ENCODE measurements at places on chromosomes 5 and 9.

GRCh38 chr9:133351908-133352634 lies 4.1 kb downstream of the RPL7A start:
- peak; percentile 81 for DNase-seq

GRCh38 chr9:93697352-93698139 lies 121.2 kb downstream of the PHF2 start:
- DNase-seq: no peak

DNA sequence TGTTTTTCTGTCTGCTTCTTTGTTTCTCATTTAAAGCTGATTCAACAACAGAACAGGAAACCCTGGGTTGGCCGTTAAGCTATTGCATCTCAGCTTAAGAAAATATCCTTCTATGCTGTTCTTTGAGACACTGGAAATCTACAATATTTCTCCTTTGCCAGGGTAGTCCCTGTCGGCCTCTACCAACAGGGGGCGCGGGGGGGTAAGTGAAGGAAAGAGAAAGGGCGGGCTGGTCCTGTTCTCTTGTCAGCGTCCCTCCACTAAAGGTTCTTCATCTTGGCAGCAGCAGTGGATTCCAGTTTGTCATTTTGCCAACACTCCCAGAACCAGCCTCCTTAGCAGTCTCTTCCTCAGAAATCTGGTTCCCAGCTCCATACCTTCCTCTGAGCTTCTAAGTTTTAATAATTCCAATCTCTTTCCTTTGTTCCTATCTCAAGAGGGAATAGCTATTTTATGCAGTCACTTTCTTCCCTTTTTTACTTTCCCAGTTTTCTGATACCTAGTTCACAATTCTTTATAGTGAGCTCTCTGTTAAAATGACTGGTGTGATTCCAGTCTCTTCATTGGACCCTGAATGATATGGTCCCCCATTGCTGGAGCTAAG lies 222.3 kb downstream of the GLIS3 start:
- peak; percentile 90 for DNase-seq

DNA sequence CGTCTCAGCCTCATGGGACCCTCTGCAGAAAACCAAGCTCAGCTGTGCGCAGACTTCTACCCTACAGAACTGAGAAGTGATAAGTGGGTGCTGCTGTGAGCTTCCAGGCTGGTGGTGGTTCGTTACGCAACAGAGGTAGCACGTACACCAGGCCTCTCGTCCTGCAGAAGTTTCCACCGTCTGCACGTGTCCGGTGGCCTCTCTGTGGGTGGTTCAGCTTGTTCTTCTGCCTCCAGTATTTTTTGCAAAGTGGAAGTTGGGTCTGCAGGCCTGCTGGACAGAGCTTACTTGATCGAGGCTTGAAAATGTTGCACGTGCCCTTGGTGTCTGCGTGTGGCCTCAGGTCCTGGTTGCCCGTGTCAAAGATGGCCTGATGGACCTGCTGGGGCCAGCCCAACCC lies 27.5 kb downstream of the KCNT1 start:
- no peak for DNase-seq

DNA sequence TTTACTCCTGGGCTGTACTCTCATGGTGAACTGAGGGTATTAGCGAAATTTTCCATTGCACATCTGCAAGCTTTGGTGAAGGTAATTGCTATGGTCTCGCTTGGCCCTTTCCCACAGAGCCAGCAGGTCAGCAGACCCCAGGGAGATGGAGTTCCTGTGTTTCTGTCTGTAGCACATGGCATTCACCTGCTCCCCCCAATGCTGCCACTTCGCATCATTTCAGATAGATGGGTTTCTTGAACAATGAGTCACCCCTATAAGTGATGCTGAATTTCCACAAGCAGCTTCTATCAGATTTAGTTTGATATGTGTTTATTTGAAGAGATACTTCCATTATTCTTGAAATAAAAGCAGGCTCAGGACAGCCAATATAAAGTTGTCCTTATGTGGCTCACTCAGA lies 117.8 kb downstream of the ERCC6L2 start:
- no peak for DNase-seq

GRCh38 chr5:175325681-175326080 lies 118.3 kb downstream of the DRD1 start:
- no peak for DNase-seq

- peak; percentile 69 for DNase-seq
These were observed 3.2 kb downstream of the RAB24 start for GRCh38 chr5:177300236-177300880.

DNA sequence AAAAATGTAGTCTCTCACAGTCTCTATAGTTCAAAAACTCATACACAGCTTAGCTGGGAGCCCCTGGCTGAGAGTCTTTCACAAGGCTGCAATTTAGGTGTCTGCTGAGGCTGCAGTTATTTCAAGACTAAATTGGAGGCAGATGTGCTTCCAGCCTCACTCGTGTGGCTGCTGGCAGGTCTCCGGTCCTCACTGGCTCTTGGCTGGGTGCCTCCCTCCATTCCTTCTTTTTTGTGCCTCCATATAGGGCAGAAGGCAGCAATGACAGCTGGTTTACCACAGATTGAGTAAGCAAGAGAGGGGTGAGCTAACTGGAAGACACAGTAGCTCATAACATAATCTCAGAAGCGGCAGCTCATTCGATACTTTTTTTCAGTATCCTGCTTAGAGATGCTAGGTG lies 2167.7 kb upstream of the WWC1 start:
- no peak for DNase-seq

DNA sequence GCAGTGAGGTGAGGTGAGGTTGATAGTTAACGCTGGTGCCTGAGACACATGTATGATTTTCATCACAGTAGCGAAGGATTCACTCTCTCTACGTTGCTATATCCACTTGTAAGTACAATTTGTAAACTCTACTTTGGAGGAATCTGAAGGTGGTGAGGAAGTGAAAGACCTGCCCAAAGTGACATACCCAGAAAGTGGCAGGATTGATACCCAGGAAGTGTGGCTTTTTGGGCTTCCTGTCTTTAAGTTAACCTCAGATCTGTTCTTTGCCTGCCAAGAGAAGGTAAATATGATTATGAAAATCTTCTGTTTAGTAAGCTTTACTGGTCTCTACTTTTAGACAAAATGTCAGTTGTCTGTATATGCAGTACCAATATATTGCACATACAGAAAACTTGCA lies 143.1 kb downstream of the SH3GL2 start:
- no peak for DNase-seq

GRCh38 chr9:137318602-137319001 lies 16.5 kb upstream of the NRARP start:
- DNase-seq: no peak

GRCh38 chr5:179325296-179326031 lies 19.8 kb downstream of the ADAMTS2 start:
- no peak for DNase-seq

DNA sequence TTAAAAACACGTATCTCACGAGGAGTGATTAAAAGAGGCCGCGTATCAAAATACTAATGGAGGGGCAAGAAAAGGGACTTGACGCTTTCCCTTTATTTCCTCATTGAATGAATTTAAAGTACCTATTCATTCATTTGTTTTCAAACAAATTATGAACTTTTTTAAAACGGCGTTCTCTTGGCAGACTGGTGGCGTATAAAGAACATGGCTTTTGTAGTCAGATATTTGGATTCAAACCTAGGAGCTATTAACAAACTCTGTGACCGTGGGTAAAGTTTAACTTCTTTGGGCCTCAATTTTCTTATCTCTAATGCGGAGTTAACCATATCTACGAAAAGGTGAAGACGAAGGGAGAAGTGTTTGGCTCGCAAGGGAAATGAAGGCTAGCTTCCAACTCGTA lies 876 bp downstream of the CAAP1 start:
- no peak for DNase-seq

- DNase-seq: no peak
These were observed 69.0 kb downstream of the MTAP start for GRCh38 chr9:21871256-21871975.

DNA sequence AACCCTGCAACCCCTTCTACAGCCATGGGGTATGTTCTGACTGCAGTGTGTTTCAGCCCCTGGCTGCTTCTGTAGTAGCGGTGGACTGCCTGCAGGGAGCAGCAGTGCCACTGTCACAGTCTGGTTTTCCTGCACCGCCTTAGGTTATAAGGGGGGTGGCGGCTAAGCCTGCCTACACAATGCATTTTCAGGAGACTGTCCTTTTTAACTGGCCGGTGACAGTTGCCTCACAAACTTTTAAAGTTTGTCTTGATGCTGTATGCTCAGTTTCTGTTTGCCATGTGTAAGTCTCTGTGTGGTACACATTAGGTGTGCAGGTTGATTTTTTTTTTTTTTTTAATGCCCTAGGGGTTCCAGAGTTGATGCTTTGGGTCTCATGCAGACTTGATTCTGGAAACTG lies 53.0 kb downstream of the NUP214 start:
- DNase-seq: peak; percentile 60

DNA sequence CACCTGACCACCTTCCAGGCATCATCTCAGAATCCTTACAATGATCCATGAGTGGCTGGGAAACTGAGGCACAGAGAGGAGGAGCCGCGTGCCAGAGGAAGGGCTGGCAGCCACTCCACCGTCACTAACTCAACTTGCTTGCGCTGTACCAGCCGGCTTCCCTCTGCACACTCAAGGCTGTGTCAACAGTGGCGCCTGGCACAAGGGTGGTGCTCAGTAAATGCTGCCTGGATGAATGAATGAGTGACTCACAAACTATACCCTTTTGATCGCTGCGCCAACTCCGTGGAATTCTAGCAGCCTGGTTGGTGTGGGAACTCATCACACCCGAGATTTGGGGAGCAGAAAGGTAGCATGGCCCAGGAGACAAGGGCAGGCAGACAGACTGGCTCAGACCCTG lies 21.9 kb downstream of the PRRX2 start:
- DNase-seq: no peak

- no peak for DNase-seq
These were observed 58.1 kb downstream of the GOLPH3 start for GRCh38 chr5:32115985-32116384.

DNA sequence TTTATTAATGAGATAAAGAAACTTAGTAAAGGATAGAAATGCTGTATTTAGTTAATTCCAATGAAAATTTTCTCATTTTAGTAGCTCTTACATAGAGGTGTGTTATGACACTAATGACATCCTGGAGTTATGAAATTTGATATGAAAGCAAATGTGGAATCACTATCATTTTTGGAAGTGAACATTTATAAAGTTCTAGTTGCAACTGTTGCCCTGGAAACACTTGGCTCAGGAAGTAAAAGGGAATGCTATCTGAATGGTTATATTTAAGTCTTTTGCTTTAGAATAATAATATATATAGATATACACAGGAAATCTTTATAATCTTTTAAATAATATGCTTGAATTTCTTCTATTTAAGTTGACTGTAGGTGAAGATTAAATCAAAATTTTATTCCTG lies 16.7 kb downstream of the ADAMTS19 start:
- DNase-seq: no peak

DNA sequence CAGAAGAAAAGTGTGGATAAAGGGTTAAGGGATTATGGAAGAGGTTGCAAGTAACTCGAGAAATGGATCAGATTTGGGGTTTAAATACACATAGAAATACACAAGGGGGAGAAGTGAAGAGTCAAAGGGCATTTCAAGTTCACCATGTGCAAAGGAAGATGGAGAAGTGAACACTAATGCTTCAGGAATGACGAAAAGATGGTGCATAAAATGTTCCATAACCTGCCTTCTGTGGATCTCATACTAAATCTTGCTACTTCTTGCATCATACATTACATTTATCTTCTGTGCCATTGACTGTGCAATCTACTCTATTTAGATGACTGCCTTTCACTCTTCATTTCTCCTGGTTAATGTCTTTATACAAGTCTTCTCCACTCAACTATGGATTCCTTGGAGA lies 5.7 kb upstream of the SMC2 start:
- DNase-seq: no peak

- no peak for DNase-seq
These were observed 997.7 kb downstream of the PTPRD start for GRCh38 chr9:9615086-9615485.

GRCh38 chr9:26210338-26210851 lies 532.2 kb upstream of the TUSC1 start:
- peak; percentile 47 for DNase-seq

GRCh38 chr5:15574806-15575325 lies 74.9 kb downstream of the FBXL7 start:
- peak; percentile 60 for DNase-seq

DNA sequence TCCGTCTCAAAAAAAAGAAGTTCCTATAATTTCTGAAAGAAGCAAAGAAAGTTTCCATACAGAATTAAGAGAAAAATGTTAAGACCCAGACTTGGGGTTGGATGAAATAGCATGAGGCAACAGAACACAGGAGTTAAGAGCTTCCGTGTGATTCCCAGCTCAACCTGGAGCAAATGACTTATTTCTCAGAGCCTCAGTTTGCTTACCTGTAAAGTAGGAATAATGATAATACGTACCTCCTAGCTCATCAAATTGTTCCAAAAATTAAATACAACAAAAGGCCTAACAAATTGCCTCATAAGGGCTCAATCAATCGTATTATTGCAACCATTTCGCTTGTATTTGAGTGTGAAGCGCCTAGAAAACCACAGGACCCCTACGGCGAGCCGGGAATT lies 600 bp upstream of the GPR107 start:
- no peak for DNase-seq

DNA sequence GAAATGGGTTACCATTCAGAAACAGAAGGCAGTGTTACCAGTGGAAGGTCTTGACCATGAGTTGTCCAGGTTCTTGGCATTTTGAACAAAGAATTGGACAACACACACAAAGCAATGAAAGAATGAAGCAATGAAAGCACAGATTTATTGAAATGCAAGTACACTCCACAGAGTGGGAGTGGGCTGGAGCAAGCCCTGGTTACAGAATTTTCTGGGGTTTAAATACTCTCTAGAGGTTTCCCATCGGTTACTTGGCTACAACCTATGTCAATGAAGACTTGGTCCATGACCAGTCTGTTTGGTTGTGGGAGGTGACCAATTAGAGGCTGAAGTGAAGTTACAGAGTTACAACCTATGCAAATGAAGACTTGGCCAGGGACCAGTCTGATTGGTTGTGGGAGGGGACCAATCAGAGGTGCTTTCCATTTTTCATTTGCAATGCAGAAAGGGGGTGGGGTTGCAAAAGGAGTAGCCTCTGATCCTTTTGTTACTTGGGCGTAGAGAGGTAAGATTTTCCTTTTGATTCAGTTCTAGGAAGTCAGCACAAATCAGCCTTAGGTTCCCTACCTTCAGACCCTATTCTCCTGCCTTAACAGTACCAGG lies 71.7 kb upstream of the SPRY4 start:
- DNase-seq: no peak

GRCh38 chr9:34664281-34665066 lies 2.0 kb upstream of the CCL27 start:
- DNase-seq: peak; percentile 81

All from fibroblast of mammary gland (primary cell).